ENCODE measurements at places on chromosomes 2 and 18.

DNA sequence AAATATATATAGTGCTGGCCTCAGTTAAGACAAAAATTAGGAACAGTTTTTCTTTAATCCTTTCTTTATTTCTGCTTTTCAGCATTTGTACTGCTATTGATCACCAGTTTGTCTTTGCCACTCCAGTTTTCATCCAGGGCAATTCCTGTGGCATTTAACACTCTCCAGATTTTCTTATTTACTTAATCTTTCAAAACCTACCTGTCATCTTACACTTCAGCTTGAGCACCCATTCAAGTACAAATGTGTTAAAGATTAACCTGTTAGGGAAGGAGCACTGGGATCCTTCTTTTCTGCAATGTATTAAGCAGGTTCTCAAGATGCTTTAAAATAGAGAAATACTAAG is 101.8 kb upstream of the SCN1A start:
- DNase-seq, result no peak

DNA sequence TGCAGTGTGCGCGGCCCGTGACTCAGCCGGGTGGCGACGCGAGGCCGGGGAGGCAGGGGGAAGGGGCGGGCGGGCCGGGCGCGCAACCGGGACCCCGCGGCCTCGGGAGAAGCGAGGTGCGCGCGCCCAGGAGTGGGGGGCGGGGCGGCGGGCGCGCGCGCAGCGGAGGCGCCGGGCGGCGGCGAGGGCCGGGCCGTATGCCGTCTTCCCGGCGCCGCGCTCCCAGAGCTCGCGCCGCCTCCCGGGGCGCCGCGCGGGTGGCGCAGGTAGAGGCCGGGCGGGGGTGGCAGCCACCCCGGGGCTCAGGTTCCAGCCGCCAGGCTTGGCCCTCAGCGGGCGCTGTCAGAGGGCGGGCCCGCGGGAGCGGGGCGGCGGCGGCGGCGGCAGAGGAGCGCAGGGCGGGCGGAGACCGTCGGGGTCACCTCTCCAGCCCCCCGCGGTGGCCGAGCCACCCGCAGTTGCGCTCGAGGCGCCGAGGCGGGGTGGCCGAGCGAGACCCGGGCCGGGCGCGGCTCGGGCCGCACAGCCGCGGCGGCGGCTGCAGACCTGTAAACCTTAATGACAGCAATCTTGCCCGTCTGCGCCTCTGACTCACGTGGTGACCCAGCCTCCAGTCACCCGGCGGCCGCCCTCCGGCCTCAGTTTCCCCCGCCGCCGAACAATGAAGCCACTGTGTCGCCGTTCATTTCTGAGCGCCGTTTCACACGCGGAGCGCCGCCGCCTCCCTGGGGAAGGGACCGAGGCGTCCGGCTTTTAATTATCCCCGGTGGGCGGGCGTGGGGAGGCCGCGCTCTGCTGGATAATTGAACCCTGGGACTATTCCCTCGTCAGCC is 25.3 kb upstream of the SMAD7 start:
- peak; percentile 89 for DNase-seq

DNA sequence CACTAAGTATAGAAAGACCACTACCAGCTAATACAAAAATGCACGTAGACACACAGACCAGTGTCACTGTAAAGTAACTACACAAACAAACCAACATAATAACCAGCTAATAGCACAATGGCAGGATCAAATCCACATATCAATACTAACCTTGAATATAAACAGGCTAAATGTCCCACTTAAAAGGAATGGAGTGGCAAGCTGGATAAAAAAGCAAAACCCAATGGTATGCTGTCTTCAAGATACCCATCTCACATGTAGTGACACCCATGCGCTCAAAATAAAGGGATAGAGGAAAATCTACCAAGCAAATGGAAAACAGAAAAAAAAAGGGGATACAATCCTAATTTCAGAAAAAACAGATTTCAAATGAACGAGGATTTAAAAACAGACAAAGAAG is 41.8 kb downstream of the CPS1 start:
- DNase-seq, result no peak

DNA sequence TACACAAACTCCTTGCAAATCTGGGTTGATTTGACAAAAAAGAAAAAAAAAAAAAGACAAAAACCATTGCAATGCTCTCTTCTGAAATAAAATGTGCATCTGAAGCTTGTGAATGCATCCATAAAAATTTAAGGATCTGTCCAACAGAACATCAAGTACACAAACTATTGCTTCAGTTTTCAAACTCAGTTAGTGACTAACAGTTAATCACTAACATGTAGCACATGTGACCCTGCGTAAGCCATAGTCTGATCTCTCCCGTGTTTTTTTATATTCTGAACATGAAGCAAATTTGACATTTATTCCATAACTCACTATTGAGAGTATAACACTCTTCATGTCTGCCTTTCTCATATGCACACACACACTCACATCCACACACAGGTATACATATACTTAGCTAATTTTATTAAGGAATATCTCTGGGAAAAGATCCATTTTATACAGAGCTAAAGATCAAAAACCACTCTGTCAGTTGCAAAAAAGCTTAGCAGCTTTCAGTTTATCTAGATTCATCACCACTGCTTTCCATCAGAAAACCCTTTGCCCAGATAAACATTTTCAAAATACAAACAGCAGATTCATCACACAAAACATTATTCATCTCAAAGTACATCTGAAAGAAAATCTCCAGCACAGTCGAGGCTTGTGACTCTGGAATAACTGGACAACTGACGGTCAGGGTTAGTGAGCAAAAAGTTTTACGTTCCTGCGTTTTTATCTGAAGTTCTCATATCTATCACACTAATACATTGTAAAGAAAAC is 1000.4 kb upstream of the ACVR2A start:
- peak; percentile 14 for DNase-seq

DNA sequence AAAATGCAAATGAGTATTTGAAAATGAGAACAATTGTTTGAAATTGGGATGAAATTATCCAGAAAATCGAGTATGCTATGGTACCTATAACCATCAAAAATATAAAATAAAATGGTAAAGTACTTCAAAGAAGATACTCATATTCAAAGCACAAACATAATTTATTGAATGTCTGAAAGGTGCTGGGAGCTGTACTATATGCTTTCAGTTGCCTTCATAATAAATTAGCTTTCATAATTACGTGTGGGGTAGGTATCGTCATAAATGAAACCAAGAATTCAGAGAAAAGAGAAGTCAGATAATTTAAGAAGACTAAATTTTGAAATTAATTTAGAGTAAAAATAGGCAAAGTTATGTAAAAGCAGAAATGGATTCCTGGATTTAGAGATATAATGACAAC is 721.9 kb upstream of the ACVR2A start:
- no peak for DNase-seq

- DNase-seq, result no peak
Measured at GRCh38 chr2:191806396-191806795, 40.5 kb downstream of the CAVIN2 start.

Data from fibroblast of skin of right biceps (primary cell).